ENCODE measurements at places on chromosomes 2 and 18.

DNA sequence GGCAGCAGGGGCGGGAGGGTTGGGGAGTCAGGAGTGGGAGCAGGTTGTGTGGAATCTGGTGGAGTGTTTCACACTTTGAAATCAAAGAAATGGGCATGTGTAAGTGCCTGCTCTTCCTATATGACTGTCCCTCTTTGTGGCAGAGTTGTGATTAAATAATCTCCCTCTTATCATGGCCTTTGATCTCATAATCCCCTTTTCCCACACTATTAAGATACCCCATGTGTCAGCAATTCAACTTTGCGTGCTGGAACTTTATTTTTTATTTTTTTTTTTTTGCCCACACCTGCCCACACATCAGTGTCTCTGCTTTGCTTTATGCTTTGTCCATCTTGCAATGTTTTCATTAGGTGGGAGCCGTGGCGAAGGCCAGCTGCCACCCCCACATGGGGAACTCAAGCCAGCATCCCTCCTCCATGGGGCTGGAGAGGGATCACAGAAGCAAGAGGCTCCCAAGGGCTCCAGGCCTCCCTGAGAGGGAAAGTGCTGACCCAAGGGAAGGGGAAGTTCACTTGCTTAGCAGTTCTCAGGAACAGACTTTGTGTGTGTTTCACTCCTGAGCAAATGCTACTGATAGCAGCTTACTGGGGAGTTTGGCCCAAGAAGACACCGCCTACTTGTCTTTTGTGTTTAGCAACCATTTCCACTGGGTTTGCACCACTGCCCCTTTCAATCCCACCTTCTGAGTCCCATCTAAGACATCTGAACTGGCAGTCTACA lies 243.4 kb downstream of the BCL11A start:
- no peak for DNase-seq

DNA sequence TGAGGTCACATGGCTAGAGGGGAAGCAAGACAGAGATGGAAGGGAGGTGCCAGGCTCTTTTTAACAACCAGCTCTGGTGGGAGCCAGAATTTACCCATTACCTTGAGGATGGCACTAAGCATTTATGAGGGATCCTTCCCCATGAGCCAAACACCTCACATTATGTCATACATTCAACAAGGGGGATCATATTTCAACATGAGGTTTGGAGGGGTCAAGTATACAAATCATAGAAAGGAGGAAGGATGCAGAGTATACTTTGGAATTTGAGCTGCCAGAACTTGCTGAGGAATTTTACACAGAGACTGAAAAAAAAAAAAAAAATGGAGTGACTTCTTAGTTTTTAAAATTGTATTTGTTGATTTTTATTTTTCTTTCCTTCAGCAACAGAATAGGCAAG lies 891.4 kb downstream of the CCDC85A start:
- no peak for DNase-seq

GRCh38 chr2:178401994-178402437 lies 49.0 kb downstream of the PRKRA start:
- DNase-seq: no peak

DNA sequence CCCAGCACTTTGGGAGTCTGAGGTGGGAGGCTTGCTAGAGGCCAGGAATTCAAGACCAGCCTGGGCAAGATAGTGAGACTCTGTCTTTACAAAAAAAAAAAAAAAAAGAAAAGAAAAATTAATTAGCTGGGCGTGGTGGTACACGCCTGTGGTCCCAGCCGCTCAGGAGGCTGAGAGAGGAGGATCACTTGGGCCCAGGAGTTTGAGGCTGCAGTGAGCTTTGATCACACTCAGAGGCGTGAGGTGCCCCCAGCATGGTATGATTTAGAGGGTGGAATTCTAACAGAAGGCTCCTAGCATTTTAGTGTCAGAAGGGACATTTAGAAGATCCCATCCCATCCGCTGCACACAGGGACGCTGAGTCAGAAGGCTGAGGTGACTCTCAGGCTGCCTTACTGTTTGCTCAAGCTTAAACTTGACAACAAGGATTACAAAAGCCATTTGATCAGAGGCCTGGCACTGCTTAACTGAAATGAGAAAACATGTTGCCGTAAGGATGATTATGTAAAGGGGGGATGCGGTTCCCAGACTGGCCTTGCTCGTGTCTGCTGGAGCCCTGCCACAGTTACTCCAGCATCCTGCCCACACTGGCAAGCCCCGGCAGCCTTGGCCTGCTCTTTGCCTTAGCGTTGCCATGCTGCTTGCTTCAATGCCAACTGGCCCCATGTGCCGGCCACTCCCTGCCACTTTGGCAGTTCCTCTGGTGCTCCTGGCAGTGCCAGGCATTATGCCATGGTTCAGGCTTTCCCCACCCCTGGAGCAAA lies 45.6 kb upstream of the SLC1A4 start:
- peak; percentile 72 for DNase-seq

- no peak for DNase-seq
Observed at GRCh38 chr2:45705233-45705632, 53.8 kb downstream of the PRKCE start.

DNA sequence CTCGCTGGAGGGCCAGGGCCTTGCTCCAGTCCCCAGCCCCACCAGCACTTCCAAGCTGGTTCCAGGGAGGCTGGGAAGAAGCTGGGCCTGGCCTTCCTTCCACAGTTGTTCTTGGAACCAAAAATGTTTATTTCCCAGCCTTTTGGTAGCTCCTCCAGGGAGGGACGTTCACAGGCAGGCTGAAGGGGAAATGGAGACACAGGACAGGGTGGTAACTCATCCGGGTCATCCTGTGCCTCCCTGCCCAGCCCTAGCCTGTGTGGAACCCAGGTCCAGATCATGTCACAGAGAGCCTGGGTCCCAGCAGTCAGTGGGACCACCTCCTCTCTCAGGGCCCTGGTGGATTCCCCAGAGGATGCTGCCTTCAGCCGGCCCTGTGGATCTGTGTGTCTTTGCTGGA lies 12.5 kb upstream of the ARMC9 start:
- no peak for DNase-seq

GRCh38 chr2:239250216-239251081 lies 150.4 kb downstream of the HDAC4 start:
- DNase-seq: no peak

DNA sequence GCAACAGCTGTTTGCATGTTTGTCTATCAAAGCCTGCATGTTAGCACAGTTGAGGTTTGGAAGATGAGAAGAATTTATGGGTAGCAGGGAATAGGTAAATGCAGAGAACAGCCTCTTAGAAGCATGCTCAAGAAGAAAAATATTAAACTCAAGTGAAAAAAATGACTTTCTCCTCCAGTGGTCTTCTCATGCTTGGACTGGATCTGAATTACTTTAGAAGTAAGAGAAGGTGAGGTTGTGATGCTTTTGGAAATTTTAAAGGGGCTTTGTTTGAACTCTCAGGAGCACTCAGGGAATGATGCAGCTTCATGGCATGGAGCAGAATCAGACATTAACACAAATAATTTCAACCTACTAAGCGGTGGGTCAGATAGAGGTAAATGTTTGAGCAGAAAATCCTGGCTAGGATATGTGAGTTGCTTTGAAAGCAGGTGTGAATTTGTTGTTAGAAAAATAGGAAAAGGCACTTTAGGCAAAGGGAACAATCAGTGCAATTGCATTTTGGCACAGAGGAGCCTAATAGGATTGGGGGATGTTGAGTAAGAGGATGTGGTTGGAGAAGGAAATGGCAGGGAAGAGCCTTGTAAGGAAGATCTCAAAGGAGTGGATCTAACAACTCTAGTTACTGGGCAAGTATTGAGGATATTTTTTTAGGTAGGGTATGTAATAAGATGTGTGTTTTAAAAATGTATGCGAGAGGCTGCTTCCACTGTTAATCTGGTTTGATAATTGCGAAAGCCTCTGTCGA lies 76.3 kb downstream of the DDX1 start:
- no peak for DNase-seq

DNA sequence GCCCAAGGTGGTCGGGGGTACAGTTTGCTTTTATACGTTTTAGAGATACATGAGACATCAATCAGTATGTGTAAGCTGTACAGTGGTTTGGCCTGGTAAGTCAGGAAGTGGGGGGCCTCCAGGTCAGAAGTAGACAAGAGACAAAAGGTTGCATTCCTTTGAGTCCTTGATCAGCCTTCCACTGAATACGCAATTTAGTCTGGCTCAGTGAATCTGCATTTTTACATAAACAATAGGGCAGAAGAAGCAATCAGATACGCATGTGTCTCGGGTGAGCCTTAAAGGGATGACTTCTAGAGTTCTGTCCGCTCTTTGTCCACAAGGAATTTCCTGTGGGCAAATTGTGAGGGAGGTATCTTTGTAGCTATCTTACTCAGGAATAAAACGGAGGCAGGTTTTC lies 87.2 kb downstream of the SOWAHC start:
- no peak for DNase-seq

GRCh38 chr2:10469301-10469700 lies 21.2 kb upstream of the ODC1 start:
- no peak for DNase-seq

DNA sequence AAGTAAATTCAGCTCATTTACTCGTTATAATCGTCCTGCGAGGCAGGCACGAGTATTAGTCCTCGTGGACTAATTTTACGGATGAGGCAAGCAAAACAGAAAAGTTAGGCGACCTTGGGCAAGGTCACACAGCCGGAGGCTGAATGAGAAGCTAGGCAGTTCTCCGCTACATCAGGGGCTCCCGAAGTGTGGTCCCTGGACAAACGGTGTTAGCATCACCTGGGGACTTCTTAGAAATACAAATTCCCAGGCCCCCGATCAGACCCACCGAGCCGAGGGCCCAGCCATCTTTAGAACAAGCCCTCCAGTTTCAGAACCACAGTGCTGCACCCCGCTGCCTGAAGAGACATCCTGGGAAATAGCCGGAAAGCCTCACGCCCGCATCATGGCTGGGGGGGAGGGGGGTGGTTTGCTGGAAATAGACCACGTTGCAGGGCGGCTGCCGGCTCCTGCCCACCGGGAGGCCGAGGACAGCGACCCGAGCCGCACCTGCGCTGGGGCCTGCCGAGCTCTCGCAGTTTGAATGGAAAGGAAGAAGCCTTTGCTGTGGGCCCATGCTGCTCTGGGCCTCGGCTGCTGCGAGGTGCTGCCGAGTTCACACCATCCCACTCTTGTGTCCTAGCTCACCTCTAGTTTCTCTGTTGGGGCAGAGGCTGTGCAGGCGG lies 72.2 kb downstream of the TFCP2L1 start:
- DNase-seq: no peak

DNA sequence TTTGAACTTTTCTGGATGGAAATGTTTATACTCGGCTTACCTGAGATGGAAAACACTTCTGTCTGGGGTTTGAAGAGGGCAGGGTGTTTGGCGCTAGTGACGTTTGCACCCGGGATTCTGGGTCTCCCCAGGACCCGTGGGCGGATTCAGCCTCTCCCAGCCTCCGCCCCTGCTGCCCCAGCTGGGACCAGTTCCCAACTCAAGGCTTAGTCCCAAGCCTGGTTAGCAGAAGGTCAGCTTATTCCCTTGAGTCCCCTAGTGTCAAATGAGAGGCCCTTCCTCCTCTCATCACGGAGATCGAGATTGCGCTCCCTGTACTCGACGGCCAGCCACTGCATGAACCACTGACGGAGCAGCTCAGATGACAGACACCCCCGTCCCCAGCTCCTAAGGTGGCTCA lies 123.2 kb downstream of the RTP5 start:
- no peak for DNase-seq

DNA sequence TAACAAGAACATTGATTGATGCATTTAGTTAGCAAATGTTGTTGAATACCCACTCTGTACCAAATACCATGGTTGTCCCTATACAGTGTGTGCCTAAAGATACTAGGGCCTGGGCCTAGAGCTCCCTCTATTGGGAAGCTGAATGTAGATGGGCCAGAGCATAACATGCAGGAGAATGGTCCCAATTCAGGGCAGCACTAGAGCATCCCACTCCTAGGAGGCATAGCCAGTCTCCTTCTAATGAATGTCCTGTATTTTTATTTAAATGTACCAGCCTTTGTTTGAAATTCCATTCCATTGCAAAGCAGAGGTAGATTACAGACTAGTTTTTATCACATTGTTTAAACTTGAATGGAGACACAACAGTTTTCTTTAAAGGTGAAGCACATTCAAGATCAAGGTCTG lies 90.6 kb downstream of the FEZ2 start:
- no peak for DNase-seq

DNA sequence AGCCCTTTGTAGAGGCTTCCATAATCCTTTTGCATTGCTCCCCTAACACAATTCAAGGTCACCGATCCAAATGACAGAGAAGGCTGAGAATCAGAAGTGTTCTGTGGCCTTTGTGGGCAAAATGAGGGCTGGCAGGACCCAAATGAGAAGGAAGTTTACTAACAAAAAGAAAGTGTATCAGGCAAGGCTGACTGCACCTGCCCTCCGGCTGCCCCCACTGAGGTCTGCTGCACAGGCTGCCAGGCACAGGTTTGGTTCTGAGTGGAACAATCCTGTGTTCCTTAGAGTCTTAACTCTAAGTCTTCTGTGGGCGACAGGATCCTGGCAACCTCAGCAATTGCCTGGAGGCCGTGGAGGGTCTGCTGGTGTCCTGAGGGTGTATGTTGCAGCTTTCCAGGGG lies 568.5 kb downstream of the CMPK2 start:
- no peak for DNase-seq

- DNase-seq: no peak
Observed at GRCh38 chr2:232477751-232478510, 9.7 kb downstream of the ECEL1 start.

DNA sequence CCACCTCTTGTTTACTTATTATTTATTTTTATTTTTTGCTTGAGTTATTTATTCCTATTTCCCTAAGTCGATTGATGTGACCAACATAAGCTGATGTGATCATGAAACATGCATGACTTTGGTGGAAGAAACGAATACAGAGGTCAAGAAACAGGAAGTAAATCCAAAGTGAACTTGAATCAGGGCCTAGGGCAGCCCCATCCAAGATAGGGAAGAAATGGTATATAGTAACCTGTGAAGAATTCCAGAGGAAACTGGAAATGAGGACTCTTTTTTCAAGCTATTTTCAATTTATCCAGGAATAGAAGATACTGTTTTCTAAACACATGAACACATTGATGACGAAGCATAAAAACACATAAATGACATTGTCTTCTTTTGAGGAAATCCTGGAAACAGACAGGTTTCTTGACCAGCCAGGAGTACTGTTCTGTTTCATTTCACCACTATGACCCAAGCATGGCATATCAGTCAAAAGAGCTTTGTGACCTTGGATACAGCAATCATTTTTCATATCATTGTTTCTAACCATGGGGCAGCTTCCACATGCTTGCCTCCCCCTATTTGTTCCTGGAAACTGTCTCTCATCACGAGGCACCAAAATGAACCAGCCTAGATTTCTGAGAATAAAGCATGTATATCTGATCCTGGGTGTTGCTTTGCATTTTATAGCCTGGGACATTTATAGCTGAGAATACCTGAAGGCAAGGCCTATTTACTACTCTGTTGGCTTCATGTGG lies 9.1 kb upstream of the LCLAT1 start:
- DNase-seq: no peak

Measured in retinal pigment epithelial cell (primary cell).